ENCODE measurements at places on chromosomes 12 and 14.

DNA sequence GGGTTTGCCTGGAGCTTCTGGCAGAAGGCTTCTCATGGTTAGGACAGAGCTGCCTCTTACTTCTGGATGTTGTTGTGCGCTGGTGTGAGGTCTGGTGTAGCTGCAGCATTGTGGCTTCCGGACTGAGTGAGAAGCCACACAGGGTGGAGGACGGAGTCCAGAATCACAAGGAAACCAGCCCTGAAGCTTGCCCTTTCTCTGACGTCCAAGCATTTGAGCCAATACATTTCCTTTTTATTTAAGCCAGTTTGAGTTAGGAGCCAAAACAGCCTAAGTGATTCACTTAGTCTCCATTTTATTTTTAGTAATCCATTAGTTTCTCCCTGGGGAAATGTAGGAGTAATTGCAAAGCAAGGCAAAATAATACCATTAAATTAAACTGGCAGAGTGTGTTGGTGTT lies 402.4 kb upstream of the RGS6 start:
- no peak for DNase-seq

DNA sequence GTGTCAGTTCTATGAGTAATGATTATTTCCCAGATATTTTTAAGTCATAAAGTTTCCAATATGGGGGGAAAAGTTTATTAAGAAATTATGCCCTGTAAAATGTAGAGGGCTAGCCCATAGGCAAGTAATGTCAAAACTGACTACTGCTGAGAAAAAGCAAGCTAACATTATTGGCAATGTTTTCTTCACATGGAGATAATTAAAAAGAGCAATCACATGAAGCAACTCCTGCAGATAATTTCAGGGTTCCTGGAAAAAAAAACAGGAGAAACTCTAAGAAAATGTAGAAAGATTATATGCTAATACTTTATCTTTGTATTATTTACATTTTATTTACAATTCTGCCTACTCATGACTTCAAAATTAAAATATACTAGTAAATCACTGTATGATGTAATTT lies 39.8 kb downstream of the PPP1R12A start:
- DNase-seq: no peak

- no peak for DNase-seq
Observed at GRCh38 chr12:42957136-42957535, 367.6 kb upstream of the PRICKLE1 start.

DNA sequence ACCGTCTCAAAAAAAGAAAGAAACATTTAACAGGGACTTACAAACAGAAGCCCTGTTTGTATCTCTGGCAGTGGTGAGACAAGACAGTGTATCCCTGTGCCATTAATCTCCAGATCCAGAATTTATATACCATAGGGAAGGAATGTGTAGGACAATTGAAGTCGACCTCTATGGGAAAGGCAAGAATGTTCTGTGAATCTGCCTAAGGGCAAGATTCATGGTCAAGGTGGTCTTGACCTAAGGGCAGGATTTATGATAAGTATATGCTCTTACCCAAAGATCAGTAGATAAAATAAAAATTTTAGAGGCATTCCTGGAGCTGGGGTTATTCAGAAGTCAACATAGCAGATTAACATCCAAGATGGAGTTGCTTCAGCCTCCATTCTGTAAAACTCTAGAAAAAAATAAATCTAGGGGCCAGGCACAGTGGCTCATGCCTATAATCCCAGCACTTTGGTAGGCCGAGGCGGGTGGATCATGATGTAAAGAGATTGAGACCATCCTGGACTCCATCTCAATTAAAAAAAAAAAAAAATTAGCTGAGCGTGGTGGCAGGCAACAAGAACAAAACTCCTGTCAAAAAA lies 21.0 kb upstream of the SP1 start:
- DNase-seq: no peak

- no peak for DNase-seq
Observed at GRCh38 chr12:104180374-104180773, 35.2 kb upstream of the TXNRD1 start.

Data from epithelial cell of prostate (primary cell).